ENCODE measurements at places on chromosomes 2 and 18.

GRCh38 chr2:132589111-132589830 is 80.7 kb downstream of the LYPD1 start:
- no peak for DNase-seq

- DNase-seq = no peak
Measured at GRCh38 chr18:76674596-76674995, 147.8 kb upstream of the ZNF236 start.

- peak; percentile 1 for DNase-seq
Measured at GRCh38 chr2:57146951-57147350, 899.7 kb upstream of the VRK2 start.

- peak; percentile 70 for DNase-seq
Measured at GRCh38 chr2:32009516-32010256, 1.1 kb downstream of the MEMO1 start.

DNA sequence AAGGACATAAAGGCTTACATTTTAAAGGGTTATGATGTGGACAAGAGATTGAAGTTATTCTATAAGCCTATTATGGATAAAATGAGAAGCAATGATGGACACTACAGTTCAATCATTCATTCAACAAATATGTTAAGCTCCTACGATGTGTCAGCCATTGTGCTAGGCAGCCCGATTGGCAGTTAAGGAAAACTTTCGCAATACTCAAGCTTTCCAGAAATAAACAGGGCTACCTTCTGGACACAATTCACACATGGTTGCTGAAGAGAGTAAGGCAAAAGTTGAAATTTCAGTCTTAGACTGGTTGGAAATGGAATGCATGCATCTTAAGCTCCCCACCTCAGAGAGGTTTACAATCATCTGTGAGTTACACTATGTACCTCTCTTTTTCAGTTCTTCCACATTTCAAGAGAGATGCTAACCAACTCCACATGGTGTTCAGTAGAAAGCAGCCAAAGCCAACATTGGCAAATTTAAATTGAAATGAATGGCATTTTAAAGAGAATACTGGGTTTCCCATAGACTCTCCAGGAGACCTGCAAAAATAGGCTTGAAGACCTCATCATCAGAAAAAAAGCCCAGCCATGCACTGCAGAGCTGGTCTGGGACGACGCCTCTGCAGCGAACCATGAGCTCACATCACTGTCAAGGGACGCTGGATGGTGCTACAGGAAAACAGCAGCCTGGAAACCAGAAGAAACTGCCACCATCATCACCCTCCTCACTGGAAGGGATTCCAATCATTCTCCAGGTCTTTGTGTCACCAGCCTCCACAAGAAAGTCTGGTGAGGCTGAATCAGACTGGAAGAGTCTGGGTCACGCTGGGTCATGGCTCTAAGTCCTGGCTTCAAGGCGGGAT is 276.3 kb downstream of the AFF3 start:
- DNase-seq = peak; percentile 75

DNA sequence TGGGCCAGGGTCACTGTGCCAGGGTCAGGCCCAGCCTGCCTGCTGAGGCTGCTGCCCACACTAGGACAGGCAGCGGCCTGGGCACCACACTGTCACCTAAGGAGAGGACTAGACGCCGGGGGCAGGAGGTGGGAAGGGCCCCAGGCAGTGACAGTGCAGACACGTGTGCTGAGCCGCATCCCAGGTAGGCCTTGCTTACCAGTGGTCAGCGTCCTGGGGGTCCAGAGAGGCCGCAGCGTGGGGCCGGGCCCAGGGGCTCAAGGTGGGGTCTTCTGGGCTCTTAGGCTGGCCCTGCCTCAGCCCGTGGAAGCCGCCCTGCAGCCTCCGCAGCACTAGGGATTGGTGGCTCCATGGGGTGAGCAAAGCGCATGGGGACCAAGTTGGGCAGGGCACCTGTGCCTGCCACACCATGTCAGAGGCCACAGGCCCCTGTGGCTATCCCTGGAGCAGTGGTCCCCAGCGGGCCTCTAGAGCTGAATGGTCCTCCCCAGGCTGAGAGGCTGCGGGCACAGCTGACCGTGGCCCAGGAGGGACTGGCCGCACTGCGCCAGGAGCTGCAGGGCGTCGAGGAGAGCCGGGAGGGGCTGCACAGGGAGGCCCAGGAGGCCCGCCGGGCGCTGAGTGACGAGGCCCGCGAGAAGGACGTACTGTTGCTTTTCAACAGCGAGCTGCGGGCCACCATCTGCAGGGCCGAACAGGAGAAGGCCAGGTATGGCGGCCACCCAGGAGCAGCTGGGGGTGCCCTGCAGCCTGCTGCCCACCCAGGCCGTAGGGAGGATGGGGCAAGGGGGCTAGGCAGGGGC is 35.2 kb upstream of the SNED1 start:
- no peak for DNase-seq

DNA sequence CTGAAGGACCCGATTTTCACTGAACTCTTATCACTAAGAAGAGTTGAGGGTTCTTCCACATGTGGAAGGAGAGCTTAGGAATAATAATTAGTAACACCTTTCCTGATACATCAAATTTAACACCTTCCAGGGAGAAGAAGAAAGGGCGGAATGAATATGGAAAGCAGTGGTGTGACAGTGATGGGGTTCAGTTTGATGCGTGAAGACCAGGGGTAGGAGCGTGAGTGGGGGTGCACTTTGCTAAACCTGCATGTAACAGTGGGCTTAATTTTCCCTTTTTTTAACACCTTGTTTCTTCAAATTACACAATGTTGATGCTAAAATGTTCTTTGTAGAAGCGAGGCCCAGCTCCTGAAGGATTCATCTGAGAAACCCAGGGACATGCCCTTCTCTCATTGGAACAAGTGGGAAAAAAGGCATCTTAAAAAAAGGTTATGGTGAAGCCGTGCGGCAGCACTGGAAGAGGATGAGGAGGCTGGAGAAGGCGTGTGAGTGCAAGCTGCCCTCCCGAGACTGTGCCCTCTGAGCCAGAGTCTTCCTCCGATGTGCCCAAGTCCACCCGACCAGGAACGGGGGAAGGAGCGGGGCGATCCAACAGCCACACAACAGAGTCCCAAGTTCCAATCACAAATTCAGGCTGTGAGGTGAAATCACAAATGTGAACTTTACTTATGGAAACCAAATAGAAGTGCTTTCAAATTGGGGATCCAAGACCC is 80.8 kb downstream of the MBP start:
- DNase-seq = no peak

- DNase-seq = no peak
Measured at GRCh38 chr2:95025406-95026319, at the start of gene MAL. Gene MAL (plus strand): TSS chr2:95025708. CDS start chr2:95025793, 85 bp downstream.

- no peak for DNase-seq
Measured at GRCh38 chr18:48106976-48107781, 176.7 kb upstream of the SMAD2 start.

DNA sequence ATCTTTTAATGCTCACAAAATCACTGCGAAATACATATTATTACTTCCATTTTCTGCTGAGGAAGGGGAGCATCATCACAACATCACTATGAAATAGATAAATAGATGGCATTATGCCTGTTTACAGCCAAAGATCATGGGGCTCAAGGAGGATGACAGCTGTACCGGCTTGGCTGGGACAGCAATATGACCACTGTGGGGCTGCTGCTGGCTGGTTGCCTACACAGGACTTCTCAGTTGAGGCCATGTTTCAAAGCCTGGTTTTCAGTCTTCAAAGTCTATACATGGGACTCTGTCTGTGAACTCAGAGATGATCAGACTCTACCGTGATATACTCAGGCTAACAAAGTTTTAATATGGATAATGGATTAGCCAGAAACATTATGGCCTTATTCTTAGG is 58.7 kb downstream of the SPATS2L start:
- no peak for DNase-seq

DNA sequence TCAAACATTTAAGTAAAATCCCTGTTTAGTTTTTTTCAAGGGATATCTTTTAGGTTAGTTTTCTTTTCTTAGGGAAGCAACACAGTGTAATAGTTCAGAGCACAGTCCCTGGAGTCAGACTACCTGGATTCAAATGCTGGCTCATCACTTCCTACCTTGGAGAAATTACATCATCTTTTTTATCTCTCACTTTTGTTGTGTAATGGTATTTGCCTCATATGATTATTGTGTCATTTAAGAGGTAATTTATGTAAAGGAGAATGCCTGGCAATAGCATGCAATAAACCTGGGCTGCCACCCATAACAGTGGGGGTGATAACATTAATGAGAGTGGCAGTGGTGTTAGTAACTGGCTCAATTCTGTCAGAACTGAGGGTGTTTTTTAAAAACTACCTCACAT is 26.3 kb downstream of the ERLEC1 start:
- DNase-seq = no peak

DNA sequence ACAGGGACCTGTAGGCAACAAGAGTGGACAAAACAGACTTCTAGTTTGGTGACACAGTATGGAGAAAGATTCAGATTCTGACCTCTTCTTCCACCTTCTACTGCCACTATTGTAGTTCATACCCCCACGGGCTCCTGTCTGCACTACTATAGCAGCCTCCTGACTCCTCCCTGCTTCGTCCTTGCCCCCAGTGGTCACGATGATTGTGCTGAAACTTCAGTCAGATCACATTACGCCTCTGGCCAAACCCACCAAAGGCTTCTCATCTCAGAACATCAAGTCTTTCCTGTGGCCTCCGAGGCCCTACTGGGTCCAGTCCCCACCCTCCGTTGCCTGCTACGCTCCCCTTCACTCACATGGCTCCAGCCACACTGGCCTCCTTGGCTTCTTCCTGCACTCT is 147.6 kb downstream of the CYP26B1 start:
- no peak for DNase-seq

Measured in adipocyte (in vitro differentiated cells).